ENCODE measurements at places on chromosomes 11 and 22. TPM values are rescaled to one million over a fixed set of nuclear protein-coding genes. Genes with fewer than 3 reads are reported as not detected.

The LMO2 gene
- 41.9 TPM for total RNA-seq

The MRGPRX3 gene
- not detected for total RNA-seq

The FERMT3 gene
- total RNA-seq: 10.4 TPM

The GPR137 gene
- total RNA-seq: 28.9 TPM

- DNase-seq: no peak
- H3K27ac ChIP-seq: no peak overlapping the region
- H3K36me3 ChIP-seq: no peaks in the 10 kb centered on the region
- no peaks in the 10 kb centered on the region for H3K27me3 ChIP-seq
Observed at GRCh38 chr11:92623055-92623454, 346.4 kb upstream of the MTNR1B start.

DNA sequence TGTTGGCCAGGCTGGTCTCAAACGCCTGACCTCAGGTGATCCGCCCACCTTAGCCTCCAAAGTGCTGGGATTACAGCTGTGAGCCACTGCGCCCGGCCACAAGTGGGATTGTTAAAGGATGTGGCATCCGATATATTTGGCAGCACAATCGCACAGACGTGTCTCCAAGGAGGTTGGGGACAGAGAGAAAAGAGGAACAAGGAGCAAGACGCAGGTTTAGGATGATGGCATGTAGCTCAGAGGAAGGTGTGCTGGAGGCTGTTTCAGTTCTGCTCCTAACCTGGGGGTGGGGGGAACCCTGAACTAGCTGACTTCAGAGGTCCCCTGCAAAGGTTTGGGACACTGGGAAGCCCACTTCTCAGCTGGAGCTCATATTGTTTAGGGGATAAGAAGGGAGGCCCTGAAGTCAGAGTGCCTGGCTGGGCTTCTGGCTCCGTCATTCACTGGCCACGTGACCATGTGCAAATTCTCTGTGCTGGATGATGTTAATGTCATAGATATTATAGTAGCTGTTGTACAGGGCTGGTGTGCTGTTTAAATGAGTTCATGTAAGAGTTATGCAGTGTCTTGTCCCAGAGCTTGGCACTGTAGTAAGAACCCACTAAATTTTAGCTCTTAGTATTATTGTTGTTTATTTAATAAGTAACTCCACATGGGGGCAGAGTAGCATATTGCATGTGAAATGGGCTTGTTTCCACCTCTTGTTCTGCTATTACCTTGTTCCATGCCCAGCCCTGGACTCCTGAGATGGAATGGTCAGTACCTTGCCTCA lies 129.7 kb downstream of the ST3GAL4 start:
- no peaks in the 10 kb centered on the region for H3K36me3 ChIP-seq
- DNase-seq: no peak
- peaks cover 5% of the 10 kb centered on the region for H3K4me1 ChIP-seq
- no peak overlapping the region for H3K4me3 ChIP-seq

GRCh38 chr11:926341-926916 lies 759 bp downstream of the AP2A2 start:
- H3K4me3 ChIP-seq: peak overlapping the region; percentile 73
- H3K27me3 ChIP-seq: no peaks in the 10 kb centered on the region
- peak overlapping the region; percentile 82 for H3K27ac ChIP-seq
- no peaks in the 10 kb centered on the region for H3K36me3 ChIP-seq
- peaks cover 8% of the 10 kb centered on the region for H3K4me1 ChIP-seq

DNA sequence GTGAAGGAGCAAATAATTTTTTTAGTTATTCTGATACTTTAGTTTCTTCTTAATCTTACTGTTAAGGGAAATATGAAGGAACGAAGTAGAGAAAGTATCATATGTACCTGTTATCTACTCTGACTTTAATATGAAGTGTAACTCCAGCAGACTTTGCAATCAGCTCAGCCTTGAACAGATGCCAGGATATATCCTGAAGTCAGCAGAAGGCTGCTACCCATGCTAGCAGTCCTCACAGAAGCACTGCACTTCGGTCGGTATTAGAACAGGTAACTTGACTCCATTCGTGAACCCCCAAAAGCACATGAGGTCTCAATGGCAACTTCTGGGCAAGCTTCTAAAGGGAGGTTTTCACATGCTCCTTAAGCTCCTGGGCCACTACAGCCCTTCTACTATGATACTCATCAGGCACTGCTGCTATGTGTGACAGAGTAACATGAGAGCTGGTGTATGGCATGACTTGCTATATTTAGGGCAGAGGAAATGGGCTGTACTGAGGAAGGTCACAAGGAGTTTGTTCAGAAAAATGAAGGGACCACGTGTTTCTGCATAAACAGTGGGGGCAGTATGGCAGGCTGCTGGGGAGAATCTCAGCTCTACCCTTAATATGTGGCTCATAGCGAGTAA lies 344.1 kb downstream of the SOX6 start:
- H3K36me3 ChIP-seq: no peaks in the 10 kb centered on the region
- peaks cover 49% of the 10 kb centered on the region for H3K4me1 ChIP-seq
- no peaks in the 10 kb centered on the region for H3K27me3 ChIP-seq
- peak overlapping the region; percentile 83 for H3K27ac ChIP-seq
- peak; percentile 72 for DNase-seq

- no peak for DNase-seq
- H3K27me3 ChIP-seq: no peaks in the 10 kb centered on the region
- no peak overlapping the region for H3K4me3 ChIP-seq
- peaks cover 17% of the 10 kb centered on the region for H3K4me1 ChIP-seq
Observed at GRCh38 chr22:28896611-28897010, 13.2 kb downstream of the ZNRF3 start.

DNA sequence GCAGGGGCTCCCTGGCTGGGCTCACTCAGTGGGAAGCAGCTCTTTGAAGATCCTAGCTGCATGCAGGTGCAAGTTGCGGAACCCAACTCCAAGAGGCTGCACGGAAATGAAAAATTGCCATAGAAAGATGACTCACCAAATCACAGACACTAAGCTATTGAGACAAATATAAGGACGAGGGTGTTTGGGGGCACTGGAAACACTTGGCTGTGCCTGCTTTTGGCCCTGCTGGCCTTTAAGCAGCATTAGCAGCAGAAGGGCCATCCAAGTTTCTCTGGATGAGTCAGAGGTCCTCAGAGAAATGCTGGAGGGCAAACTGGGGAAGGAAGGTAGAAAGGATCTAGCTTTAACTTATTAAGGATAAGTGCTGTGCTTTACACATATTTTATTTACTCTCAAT lies 282.3 kb downstream of the KIRREL3 start:
- no peak overlapping the region for H3K27ac ChIP-seq
- H3K36me3 ChIP-seq: no peaks in the 10 kb centered on the region
- no peaks in the 10 kb centered on the region for H3K27me3 ChIP-seq

Data from gastrocnemius medialis (tissue), 4 donors.